ENCODE measurements at places on chromosomes 4 and X.

- no peak for DNase-seq
Measured at GRCh38 chr4:14337892-14338584, 664.2 kb upstream of the CPEB2 start.

- DNase-seq = peak; percentile 26
Measured at GRCh38 chr4:54840992-54841768, 183.4 kb downstream of the KIT start.

DNA sequence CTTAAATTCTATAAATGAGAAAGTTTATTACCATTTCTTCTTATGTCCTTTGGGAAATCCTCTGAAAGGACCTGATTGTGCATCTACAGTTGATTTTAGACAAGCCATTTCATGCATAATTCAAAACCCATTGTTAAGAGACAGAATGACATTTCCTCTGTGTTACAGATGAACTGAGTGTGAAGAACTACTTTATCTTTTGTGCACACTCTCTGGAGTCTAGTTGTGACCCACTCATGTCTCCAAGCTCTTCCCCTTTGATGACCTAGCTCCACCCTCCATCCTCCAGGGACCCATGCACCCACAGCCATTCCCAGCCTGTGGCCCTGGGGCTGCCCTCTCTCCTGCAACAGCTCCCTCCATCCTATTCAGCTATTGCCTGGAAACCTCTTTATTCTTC is 57.5 kb upstream of the BMPR1B start:
- no peak for DNase-seq

DNA sequence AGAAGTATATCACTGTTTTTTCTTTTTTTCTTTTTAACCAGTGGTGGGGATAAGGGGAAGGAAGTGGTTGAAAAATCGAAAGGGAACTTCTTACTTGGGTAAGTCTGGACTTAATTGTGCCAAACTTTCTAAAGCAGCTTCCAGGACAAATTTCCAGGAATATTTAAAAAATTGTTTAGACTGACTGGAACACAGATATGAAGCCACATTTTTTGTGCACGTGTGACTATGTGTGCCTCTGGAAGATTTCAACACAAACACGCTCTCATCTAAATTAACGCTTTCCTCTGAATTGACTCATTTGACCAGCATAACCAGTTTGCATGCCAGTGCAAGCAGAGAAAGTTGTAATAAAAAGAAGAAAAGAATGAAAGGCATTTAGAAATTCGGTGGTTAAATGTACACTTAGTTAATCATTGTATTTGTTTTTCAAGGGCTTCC is 18.8 kb upstream of the YTHDC1 start:
- no peak for DNase-seq

GRCh38 chr4:95212692-95213091 is 336.1 kb downstream of the UNC5C start:
- DNase-seq = no peak

DNA sequence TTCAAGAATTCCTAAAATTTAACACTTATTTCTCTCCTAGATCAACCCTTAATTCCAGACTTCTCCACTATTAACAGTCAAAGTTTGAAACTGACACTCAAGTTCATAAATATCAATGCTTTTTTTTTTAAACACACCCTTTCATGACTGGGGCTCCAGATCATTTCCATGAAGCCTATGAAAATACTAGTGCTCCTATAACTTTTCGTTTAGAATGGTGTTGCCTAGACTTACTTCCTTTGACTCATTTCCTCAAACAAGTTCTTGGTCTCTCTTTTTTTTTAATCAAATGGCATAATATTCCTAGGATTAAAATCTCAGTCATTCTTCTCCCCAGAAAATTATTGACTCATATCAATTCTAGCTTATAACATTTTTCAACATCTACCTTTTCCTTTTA is 13.1 kb downstream of the ZMAT1 start:
- no peak for DNase-seq

- no peak for DNase-seq
Measured at GRCh38 chr4:15293711-15294110, 134.1 kb upstream of the C1QTNF7 start.

DNA sequence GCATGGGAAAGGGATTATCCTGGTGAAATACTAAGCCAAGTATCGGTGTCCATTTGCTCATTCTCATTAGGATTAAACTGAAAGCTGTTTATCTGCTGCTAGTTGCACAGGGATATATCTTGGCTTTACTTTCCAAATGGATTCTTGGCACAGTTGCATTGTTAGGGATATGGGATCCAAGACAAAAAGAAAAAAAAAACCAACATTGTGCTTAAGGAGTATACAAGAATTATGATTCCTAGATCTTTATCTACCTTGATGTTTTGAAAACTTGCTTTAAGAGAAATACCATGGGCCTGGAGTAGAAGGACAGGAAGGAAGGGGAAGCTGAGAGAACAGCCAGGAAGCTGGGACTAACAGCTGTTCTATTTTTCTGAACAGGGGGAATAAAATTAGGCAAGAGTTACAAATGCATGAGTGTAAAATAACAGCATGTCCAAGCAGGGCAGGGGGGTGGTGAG is 107.6 kb downstream of the ATXN3L start:
- no peak for DNase-seq

GRCh38 chr4:5969777-5970176 is 48.5 kb downstream of the C4orf50 start:
- no peak for DNase-seq

DNA sequence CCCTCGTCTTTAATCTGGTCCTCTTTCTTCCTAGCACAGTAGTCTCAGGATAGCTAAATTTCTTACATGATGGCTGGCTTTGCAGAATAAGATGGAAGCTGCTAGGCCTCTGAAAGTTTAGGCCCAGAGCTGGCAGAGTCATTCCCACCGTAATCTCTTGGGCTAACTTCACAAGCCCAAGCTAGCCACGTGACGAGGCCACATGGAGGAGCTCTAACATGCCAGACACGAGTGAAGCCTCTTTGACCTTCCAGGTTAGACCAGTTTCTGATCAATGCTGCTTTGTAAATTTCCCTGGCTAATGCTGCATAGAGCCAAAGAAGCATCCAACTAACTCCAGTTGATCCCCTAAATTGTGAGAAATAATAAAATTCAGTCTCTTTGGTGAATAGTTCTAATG is 9.5 kb upstream of the CENPE start:
- DNase-seq = no peak

DNA sequence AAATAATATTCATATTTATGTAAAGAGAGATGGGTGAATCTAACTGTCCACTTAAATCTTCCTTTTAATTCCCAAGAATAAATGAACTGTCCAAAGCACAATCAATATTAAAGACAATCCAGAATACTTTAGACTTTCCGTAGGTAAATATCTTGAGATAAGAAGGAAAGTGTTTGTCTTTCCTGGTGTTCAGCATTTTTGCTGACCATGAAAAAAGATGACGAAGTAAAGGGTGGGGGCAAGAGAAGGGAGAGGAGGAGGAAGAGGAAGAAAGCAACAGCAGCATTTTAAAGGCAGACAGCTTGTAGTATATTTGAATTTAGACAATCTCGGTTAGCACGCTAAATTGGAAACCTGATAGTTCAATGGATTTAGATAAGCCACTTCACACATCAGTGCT is 498.2 kb downstream of the KCNIP4 start:
- no peak for DNase-seq

DNA sequence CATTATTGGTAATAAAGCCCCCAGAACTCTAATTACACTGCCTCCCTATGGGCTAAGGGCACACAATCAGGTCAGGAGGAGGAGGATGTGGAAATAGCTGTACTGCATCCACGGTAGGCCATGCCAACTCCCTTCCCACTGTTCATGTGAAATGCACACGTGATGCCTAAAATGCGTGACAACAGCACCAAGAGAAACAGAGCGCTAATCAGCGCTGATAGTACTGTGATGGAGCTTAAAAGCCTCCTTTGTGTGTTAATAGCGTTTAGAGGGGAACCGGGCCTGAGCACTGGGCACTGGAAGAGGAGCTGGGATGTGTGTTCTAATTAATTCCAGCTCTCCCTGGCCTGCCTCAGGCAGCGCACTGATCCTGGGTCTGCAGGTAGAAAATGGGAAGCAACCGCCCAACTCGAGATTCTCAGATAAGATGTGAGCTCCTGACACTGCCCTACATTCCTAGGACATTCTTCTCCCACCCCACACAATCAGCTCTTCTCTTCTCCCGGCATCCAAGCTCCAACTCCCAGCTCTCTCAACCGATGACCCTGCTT is 12.9 kb downstream of the DCTD start:
- no peak for DNase-seq

- no peak for DNase-seq
Measured at GRCh38 chrX:132738951-132739350, 219.5 kb downstream of the HS6ST2 start.

DNA sequence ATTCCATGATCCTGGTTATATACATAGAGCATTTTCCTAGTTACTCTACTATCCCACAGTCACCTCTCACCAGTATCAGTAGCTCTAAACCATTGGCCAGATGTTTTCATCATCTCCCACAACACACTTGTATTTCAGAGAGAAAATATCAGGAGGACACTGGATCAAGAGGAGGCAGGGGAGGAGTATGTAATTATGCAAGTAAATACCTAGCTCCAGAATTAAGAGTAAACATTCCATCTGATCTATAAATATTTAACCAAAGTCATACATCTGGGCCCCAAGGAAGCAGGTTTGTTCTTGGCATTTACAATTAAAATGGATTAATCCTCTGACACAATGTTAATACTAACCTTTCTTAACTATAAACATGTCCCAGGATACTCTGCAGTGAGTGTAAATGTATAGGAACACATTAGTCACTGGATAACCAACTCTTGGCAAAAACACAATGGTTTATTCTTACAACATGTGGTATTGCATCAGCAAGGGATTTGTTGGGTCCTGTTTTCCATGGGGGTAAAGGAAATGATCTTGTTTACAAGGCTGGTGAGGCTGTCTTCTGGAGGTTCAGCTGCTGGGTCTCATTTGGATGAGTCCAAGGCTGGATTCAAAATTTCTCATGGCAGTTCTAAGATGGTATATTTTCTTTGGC is 170.1 kb downstream of the ATG4A start:
- no peak for DNase-seq
